ENCODE measurements at places on chromosomes 5 and 9. TPM values are rescaled to one million over a fixed set of nuclear protein-coding genes. Genes with fewer than 3 reads are reported as not detected.

Gene VCAN
- 490 TPM for total RNA-seq

DNA sequence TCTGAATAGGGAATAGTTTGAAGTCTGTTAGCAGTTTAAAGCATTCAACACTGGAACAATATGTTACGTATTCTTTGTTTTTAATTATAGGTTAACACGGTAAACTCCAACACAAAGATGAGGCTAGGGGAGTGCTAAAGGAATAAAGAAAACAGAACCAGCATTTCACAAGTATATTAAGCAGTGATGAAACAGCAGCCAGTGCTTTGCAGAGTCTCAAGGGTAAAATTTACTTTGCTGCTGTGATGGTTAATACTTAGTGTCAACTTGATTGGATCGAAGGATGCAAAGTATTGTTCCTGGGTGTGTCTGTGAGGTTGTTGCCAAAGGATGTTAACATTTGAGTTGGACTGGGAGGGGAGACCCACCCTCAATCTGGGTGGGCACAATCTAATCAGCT, 30.0 kb upstream of the GSN start:
- no peak for DNase-seq

GRCh38 chr5:148759101-148759500, 67.3 kb upstream of the ADRB2 start:
- no peak for DNase-seq

DNA sequence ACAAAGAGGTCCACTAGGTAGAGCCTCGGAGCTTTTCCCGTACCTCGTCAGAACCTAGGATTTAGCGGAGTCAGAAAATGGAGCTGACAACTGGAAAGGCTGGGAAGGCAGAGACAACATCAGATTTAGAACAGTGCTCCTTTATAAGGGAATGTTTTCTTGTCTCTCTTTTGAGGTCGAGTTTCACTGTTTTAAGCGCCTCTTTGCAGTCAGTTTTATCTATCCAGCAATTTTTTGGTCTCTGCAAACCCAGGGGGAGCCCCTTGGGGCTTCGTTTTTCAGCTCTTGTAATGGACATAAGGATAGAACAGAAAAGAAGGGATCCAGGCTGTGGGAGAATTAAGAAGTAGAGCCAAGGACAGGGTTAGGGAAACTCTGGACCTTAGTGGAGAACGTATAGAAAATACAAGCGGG, 80.5 kb downstream of the FNBP1 start:
- DNase-seq = peak; percentile 23

Gene SLC25A46
- 106 TPM for total RNA-seq

Gene LOX
- 91.1 TPM for total RNA-seq

- peak; percentile 8 for DNase-seq
These were observed 581.0 kb upstream of the RORB start for GRCh38 chr9:73916016-73916673.

DNA sequence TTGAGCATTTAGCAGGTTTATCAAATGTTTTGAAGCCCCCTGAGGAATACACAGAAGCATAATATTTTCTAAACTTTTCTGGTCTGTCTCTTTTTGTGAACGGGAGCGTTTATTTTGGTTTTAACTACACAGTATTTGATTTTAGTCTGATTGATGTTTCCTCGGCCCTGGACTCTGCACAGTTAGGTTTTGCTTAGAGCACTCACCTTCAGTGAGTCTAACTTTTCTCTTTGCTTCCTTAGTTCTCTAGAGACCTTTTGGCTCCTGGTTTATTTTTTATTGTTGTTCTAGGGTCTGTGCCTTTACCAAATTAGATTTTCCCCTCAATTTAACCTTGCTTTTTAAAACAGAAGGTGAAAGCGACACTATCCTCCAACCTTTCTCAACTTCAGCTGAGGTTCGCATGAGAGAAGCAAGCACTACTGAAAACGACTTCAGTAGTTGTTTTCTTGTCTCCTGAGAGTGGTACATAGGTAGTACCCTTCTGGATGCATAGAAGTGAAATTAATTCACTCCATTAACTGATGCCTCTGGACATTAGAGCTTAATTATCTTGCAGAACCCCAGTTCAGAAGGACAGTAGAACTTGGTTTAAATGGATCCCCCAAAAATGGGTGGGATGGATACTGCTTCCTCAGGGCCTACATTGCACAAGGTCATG, 166.7 kb upstream of the ELL2 start:
- DNase-seq = no peak

Gene NIPBL
- total RNA-seq = 20.6 TPM

Gene GABRA1
- total RNA-seq = not detected

Gene SAXO1
- not detected for total RNA-seq

Gene DIPK1B
- 0.43 TPM for total RNA-seq

Data from fibroblast of villous mesenchyme (primary cell).